NCI-H187 treated with DMSO at 0.1 percent for 48 hours (cell line): ENCODE measurements at places on chromosomes 16 and 17.

DNA sequence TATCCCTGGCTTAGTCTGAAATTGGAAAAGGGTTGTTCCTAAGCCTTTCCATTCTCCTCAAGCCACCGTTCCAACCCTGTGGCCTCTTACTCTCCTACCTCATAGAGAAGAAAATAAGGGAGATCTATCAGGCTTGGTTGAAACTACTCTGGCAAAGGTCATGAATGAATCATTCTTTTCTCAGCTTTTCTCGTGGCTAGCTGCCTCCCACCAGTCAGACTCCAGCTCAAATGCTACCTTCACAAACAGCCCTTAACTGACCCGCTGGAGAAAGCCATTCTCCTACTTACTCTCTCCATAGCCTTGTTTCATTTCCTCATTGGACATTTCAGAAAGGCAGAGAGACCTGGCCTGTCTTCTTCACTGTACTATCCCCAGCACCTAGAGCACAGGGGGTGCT lies 8.9 kb downstream of the MYH10 start:
- DNase-seq, result no peak

DNA sequence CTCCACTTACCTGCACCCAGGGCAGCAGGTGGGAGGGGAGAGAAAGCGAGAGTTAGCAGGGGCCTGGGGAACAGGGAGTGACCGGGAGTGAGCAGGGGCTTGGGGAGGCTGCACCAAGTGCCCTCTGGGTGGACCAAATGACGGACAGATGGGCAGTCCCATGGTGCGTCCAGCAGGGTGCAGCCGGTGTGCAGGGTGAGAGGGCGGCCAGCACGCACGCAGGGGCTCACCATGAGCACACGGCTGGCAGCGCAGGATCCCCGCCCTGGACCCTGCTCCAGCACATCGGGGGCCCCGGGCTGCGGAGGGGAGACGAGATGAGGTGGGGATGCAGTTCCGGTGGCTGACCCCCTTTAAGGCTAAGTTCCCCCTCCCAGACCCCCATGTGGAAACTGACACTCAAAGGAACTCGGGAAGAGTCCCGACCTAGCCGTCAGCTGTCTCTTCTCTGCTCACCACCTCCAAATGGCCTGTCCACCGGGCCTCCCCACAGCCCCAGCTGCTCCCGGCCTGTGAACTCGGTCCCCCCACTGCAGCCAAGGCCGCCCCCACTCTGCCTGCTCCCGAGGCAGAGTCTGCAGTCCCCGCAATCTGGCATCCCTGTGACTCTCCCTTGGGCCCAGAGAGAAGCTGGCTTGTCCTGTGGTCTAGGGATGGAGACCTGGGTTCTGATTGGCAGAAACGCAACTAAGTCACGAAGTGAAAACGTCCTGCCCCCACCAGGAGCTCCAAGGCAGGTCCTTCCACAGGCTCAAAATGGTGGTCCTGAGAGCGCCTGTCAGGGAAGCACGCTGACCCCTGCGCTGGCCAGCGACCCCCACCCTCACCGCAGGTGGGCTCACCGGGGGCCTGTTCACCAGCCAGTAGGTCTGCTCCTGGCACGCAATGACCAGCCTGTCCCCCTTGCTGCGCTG lies 2.9 kb downstream of the RGS11 start:
- DNase-seq, result no peak

- no peak for DNase-seq
Measured at GRCh38 chr17:75981019-75981615, 2.1 kb downstream of the TEN1 start.

DNA sequence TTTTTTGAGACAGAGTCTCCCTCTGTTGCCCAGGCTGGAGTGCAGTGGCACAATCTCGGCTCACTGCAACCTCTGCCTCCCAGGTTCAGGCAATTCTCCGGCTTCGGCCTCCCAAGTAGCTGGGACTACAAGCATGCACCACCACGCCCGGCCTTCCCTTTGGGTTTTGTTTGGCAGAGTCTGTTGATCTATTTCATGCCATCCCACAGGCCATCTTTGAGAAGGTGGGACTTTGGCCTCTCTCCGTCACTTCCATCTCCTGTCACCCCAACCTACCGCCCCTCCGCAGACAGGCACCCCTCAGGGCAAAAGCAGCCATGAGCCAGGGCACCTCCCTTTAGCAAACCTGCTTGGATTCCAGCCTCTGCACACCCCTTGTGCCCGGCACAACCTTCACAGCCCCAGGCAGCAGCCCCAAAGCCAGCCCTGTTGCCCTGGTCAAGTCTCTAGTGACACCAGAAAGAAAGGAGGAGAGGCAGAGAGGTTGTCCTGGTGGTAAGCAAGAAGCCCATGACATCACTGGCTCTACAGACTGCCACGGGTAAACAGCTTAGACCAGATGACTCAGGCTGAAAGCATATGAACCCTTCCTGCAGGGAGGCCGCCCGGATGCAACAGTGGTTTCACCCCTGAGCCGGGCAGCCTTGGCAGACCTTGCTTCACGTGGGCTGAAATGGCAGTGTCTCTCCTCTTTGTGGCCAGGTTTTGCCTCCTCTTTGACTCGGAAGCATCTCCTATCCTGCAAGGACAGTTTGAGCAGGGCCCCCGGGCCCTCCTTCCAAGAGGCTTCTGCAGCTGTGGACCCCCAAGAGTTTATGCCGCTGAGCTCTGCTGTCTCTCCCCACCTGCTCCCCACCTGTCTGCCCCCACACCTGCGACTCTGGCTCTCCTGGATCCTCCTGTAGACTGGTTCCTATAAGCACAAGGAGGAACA lies 8.1 kb upstream of the TIMP2 start:
- DNase-seq, result no peak

DNA sequence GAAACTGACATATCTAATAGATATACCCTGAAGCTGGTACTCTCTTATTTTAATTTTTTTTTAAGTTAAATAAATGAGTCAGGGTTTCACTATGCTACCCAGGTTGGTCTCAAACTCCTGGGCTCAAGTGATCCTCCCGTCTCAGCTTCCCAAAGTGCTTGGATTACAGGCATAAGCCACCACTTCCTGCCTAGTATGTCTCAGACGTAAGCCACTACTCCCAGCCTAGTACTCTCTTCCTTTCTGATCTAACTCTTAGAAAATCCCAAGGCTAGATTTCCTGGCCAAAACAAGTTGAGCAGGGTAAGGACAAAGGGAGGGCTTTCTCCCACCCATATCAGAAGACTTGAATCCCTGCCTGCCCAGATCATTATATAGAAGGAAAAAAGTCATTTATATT lies 33.7 kb downstream of the HOXB1 start:
- DNase-seq, result no peak

- DNase-seq, result no peak
Measured at GRCh38 chr17:31917065-31917529, 15.6 kb upstream of the UTP6 start.

- DNase-seq, result no peak
Measured at GRCh38 chr17:43456661-43457361, 27.0 kb upstream of the DHX8 start.

- no peak for DNase-seq
Measured at GRCh38 chr17:78935419-78936323, 10.5 kb upstream of the TIMP2 start.

GRCh38 chr16:67967183-67967957 lies 1.1 kb downstream of the SLC12A4 start:
- no peak for DNase-seq

GRCh38 chr17:65750166-65750565 lies 188.7 kb upstream of the AXIN2 start:
- DNase-seq, result no peak
